NCI-H1417 treated with DMSO at 0.1 percent for 48 hours (cell line): ENCODE measurements at places on chromosomes 12 and 14.

DNA sequence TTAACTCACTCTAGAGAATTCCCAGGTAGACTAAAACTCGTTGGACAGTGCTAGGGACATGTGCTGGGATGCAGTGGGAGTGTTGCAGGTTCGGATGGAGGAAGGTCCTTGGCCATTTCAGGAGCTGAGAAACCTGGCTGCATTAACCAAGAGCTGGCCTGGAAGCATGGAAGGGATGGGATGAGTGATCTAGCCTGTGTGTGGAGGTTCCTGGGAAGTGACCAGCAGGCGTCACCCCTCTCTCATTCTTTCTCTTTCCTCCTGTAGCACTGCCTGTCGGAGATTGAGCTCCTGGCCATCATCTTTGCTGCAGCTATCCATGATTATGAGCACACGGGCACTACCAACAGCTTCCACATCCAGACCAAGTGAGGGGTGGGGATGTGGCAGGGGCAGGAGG lies 15.6 kb downstream of the PPP1R1A start:
- no peak for DNase-seq

- DNase-seq, result no peak
Measured at GRCh38 chr12:123657211-123657610, 13.7 kb upstream of the TCTN2 start.

GRCh38 chr12:91978143-91978542 lies 167.5 kb downstream of the BTG1 start:
- DNase-seq, result no peak

DNA sequence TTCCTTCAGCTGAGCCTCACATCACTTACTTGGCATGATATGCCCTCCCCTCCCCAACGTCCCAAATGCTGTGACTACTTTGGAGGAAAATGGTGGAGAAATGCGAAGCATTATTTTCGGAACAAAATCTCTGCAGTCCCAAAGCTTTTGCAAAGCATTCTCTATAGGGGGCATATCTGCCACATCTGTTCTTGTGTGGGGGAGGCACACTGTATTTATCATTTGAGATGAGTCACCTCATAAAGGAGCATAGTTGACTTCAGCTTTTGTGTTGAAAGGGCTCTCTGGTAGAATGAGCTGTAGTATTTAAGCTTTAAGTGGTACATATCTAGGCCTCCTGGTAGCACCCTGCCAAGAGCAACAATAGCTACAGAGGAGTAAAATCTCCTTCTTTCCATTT lies 447.5 kb downstream of the ADAMTS20 start:
- no peak for DNase-seq
